ENCODE measurements at places on chromosomes 7 and 10. TPM values are rescaled to one million over a fixed set of nuclear protein-coding genes. Genes with fewer than 3 reads are reported as not detected.

- H3K27ac ChIP-seq = no peak overlapping the region
- no peak for DNase-seq
- H3K36me3 ChIP-seq = no peaks in the 10 kb centered on the region
- no peak overlapping the region for H3K4me3 ChIP-seq
- H3K4me1 ChIP-seq = no peaks in the 10 kb centered on the region
- peaks cover 10% of the 10 kb centered on the region for H3K27me3 ChIP-seq
These were observed 10.0 kb downstream of the AOC1 start for GRCh38 chr7:150862356-150862755.

GRCh38 chr7:118745927-118746326 lies 521.4 kb downstream of the ANKRD7 start:
- no peak for DNase-seq
- H3K36me3 ChIP-seq = no peaks in the 10 kb centered on the region
- no peak overlapping the region for H3K27ac ChIP-seq
- no peak overlapping the region for H3K4me3 ChIP-seq
- H3K4me1 ChIP-seq = no peaks in the 10 kb centered on the region

DNA sequence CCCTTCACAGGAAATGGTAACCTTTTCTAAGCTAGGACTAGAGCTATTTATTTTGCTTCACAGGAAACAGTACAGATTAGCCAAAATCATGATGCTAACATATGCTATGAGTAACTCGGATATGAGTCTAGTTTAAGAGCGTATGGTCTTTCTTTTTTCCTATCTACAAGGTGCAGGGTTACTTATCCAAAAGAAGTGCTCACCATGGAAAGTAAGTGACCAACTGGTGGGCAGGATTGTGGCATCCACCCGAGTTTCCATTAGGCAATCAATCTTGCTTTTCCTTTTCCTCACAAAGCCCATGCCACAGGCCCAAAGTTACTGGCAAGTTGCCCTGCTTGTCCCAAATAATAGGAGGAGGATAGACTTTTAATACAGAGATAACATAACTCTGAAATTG lies 765.1 kb upstream of the POM121L12 start:
- no peaks in the 10 kb centered on the region for H3K27me3 ChIP-seq
- H3K4me3 ChIP-seq = no peak overlapping the region
- H3K4me1 ChIP-seq = no peaks in the 10 kb centered on the region

The PDE6C gene
- total RNA-seq = not detected

The LGI1 gene
- 1.4 TPM for total RNA-seq

DNA sequence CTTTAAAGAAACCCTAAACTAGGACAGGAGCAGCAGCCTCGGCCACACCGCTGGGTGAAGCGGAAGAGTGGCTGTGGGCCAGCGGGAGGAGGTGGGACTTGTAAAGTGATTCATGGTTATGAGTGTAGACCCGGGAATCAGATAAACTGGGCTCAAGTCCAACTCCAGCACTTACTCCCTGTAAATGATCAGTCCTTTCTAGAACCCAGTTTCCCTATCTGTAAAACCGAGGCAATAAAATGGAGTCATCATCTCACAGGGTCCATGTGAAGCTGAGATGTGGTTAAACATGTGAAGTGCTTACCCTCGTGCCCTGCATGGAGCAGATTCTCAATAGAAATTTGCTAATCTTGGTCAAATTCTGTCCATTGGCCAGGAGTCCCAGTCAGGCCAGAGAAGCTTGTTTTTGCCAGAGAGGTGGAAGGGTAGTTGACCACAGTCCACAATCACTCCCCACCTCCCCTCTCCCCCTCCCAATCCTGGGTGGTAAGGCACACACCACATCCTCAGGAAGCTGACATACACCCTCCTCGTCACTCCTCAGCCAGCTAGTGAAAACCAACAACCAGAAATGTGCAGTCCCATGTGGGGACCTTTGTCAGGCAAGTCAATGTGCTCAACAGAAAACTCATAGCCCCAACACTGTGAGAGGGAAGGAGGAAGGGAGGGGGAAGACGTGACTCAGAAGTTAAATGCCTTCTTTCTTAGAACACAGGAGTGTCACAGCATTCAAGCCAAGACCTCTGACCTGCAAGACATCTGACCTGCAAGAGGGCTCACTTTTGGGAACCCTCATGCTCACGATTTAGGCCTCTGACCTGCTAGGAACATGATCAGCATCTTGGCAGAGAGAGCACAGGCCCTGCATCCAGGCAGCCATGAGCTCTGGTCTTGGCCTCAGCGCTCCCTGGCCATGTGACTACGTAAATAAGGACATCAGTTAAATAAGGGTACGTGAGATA lies 145.1 kb downstream of the PLXNA4 start:
- no peaks in the 10 kb centered on the region for H3K27me3 ChIP-seq
- peaks cover 4% of the 10 kb centered on the region for H3K4me1 ChIP-seq
- DNase-seq = peak; percentile 63
- no peak overlapping the region for H3K27ac ChIP-seq
- no peaks in the 10 kb centered on the region for H3K36me3 ChIP-seq

GRCh38 chr10:113454341-113455061 lies 98.4 kb upstream of the HABP2 start:
- DNase-seq = peak; percentile 64
- H3K27ac ChIP-seq = no peak overlapping the region
- H3K36me3 ChIP-seq = no peaks in the 10 kb centered on the region

GRCh38 chr7:21128062-21128817 lies 299.6 kb upstream of the SP4 start:
- no peak overlapping the region for H3K27ac ChIP-seq
- H3K4me3 ChIP-seq = no peak overlapping the region
- H3K27me3 ChIP-seq = no peaks in the 10 kb centered on the region
- DNase-seq = no peak

GRCh38 chr7:50317221-50317678 lies 12.7 kb downstream of the IKZF1 start:
- no peak overlapping the region for H3K4me3 ChIP-seq
- no peak overlapping the region for H3K27ac ChIP-seq
- H3K36me3 ChIP-seq = no peaks in the 10 kb centered on the region
- DNase-seq = no peak

The CAMK2B gene
- total RNA-seq = not detected

GRCh38 chr10:17062493-17062892 lies 67.1 kb downstream of the CUBN start:
- H3K36me3 ChIP-seq = no peaks in the 10 kb centered on the region
- peaks cover 5% of the 10 kb centered on the region for H3K4me1 ChIP-seq
- no peaks in the 10 kb centered on the region for H3K27me3 ChIP-seq
- DNase-seq = peak; percentile 51
- no peak overlapping the region for H3K4me3 ChIP-seq
